Anterior cingulate cortex (tissue), 58 donors: ENCODE measurements at places on chromosomes 11 and 22.

GRCh38 chr11:117580866-117581265, 216.2 kb downstream of the DSCAML1 start:
- no peak for DNase-seq

GRCh38 chr11:35084817-35085440, 54.0 kb upstream of the CD44 start:
- no peak for DNase-seq

DNA sequence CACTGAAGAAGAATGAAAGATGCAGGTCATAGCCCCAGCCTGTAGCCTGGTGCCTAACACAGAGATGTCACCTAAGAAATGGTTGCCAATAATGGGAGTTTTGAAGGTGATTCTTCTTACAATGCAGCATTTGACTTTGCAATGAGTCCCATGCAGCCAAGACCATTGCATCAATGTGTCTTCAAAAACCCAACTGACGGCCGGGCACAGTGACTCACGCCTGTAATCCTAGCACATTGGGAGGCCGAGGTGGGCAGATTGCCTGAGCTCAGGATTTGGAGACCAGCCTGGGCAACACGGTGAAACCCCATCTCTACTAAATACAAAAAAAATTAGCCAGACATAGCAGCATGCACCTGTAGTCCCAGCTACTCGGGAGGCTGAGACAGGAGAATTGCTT, 89.3 kb upstream of the ASPHD2 start:
- no peak for DNase-seq

- no peak for DNase-seq
Observed at GRCh38 chr11:32172041-32172847, 81.4 kb downstream of the RCN1 start.

GRCh38 chr11:27949951-27950738, 157.8 kb downstream of the KIF18A start:
- no peak for DNase-seq

DNA sequence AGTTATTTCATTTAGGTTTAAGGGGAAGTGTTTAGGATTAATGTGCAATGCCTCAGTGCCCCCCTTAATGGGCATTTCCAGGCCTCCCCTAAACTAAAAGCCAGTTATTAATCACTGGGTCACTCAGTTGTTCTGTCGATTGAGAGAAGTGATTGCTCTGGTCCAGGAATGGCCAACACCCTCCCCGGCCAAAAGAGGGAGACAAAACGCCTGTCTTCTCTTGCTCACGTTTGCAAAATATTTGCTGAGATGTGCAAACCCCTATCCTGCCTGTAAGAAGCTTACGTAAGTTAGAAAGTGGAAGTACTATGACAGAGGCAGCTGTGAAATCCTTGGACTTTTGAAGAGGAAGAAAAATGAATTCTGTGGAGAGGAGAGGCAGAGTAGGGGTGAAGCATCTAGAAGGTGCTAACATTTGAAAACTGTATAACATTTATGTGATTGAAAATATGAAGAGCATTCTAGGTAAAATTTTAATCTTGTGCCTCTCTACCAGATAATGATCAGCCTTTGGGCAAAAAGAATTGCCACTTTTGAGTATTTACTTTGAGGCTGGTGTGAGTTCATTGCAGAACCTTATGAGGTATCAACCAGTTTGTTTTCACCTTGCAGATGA, 37.7 kb downstream of the NTM start:
- DNase-seq: no peak
